ENCODE measurements at places on chromosomes 4 and X.

DNA sequence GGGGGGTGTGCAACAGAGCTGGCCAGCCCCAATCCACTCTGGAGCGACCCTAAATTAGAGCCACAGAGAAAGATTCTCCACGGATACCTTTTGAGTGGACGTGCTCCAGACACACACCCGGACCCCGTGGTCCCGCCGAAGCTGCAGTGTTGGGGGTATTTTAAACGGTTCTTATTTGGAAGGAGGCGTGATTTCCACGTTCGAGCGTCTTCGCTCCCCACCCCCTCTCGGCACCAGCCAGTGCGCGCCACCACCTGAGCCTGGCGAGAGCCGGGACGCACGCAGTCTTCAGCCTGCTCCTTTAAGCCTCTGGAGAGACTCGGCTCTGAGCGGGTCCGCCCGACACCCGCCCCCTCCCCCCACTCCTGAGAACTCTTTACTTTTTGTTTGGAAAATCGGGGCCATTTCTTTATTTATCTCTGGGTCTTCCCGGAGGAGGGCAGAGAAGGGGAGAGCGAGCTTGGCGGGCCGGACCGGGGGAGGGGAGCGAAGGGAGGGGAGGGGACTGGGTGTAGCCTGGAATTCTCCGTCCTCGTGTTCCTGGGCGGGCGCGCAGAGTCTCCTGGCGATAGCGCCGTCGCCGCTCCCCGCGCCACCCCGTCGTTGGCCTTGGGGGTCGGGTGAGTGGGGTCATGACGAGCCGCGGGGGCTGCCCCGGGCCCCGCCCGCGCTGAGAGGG is 668 bp upstream of the PTCHD1 start:
- no peak for DNase-seq

GRCh38 chrX:24285082-24285481 is 28.8 kb downstream of the SUPT20HL2 start:
- DNase-seq = no peak

GRCh38 chr4:10050261-10050661 is 29.0 kb upstream of the SLC2A9 start:
- no peak for DNase-seq

DNA sequence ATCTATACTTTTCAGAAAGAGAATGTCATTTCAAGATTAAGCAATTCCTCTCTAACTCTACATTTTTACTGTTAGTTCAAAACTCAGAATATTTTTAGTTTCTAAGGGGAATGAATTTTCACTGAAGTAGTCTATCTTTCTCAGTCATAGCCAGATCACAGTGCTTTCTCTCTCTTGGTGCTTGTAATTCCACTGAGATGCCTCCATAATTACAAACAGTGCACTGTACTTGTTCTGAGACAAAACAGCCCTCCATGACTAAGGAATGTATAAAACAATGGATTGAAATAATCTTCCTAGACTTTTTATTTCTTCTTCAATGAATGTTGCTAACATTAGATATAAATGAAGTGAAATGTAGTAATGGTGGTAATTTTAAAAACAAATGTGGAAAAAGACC is 603.2 kb upstream of the FAM241A start:
- no peak for DNase-seq

- DNase-seq = no peak
Observed at GRCh38 chrX:17527922-17528321, 152.9 kb downstream of the NHS start.

GRCh38 chr4:108535757-108536156 is 84.6 kb upstream of the RPL34 start:
- DNase-seq = no peak

DNA sequence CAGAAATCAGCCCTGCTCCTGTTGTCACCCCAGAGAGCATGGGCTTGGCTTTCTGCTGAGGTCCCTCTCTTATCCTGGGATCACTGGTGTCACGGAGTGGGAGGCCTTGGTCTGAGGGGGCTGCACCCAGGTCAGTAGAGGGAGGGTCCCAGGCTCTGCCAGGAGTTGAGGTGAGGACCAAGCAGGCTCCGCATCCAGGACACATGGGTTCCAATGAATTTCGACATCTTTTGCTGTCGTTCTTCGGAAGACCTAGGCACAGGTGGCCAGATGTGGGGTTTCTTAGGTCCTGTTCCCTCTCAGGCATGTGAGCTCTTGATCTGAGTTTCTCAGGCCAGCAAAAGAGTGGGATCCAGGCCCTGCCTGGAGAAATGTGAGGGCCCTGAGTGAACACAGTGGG is 10.0 kb downstream of the MAGEA4 start:
- DNase-seq = no peak

- DNase-seq = no peak
Observed at GRCh38 chr4:126727461-126727860, 905.3 kb upstream of the INTU start.

- no peak for DNase-seq
Observed at GRCh38 chrX:104137496-104137895, 19.3 kb downstream of the SLC25A53 start.

DNA sequence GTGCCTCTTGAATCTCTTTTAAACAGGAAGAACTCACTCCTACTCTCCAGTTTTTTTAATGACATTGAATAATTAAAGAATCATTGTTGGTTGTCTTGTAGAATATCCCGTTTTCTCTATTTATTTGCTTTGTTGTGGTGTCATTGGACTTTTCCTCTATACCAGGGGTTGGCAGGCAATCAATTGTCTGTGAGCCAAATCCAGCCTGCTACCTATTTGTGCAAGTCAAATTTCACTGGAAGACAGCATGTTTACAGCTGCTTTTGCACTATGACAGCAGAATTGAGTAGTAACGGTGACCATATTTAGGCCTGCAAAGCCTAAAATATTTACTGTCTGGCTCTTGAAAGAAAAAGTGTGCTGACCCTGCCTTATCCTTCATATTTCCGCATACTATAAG is 34.8 kb downstream of the POLA1 start:
- DNase-seq = no peak

DNA sequence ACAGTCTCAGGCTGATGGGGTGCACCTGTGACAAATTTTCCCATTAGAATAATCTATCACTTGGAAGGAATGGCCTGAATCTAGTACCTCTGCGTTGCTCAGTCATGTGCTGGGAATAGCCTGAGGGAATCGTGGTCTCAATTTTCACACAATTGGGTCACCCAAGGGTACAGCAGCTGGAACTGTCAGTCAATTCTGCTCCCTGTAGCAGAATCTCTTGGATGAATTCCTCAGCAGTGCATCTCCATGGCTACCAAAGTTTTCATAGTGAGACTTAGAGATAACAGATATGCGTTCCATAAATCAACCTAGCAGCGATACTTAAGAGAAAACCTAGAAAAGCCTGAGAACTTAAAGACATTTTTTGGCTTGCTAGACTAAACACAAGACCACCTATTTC is 288.7 kb upstream of the CTSO start:
- no peak for DNase-seq

DNA sequence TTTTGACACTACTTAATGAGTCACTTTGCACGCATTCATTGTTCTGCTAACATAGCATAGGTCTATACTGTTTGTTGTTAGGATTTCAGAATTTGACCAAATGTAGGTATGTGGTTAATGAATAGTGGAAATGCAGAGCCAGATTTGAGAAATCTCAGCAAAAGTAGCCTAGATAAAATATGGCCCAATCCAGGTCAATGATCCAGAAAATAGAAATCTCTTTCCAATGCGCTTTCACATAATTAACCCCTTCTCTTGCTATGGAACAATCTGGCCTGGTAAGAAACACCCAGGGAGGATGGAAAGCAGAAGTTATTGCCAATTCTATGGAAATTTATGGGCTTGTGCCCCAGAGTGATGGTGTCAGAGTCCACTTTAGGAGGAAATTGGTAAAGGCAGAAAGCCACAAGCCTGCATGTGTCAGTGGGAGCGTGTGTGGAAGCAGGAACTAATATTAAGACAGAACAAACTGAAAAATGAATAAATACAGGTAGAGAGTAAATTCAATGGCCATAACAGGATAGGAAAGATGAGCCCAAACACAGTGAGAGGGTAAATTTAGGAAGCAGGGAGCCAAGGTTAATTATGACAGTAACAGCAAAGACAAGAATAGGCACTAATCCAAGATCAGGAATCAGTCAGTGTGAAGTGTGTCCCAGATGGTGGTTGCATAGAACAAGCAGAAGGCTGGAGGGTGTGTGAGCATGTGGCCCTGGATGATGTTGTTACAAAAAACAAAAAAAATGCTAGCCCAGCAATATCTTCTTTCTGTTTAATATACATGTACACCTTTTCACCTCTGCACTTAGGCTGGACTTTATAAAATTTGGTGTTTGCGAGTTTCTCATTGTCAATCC is 102.9 kb downstream of the SYTL5 start:
- DNase-seq = no peak

DNA sequence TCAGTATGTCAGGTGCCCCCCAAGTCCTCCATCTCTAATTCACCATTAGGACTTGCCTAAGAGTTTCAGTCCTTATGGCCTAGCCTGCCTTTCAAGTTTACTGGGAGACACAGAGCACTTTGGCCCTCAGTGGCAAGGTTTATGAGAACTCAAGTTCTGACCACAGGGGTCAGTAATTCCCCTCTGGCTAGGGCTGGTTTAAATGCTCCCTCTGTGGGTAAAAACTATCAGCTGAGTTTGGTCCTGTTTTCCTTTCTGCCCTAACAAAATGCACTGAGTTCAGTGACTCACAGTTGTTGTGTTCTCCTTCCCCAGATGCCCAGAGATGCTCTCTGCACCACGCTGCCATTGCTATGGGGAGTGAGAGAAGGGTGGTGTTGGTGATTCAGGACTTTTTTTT is 163.2 kb downstream of the RELL1 start:
- no peak for DNase-seq

GRCh38 chr4:78512357-78512920 is 39.1 kb upstream of the ANXA3 start:
- DNase-seq = no peak

DNA sequence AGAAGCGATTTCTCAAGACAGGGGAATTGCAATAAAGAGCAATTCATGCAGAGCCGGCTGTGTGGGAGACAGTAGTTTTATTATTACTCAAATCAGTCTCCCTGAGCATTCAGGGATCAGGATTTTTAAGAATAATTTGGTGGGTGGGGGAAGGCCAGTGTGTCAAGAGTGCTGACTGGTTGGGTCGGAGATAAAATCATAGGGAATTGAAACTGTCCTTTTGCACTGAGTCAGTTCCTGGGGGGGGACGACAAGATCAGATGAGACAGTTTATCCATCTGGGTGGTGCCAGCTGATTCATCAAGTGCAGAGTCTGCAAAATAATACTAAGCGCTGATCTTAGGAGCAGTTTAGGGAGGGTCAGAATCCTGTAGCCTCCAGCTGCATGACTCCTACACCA is 502.4 kb downstream of the NLGN4X start:
- no peak for DNase-seq

DNA sequence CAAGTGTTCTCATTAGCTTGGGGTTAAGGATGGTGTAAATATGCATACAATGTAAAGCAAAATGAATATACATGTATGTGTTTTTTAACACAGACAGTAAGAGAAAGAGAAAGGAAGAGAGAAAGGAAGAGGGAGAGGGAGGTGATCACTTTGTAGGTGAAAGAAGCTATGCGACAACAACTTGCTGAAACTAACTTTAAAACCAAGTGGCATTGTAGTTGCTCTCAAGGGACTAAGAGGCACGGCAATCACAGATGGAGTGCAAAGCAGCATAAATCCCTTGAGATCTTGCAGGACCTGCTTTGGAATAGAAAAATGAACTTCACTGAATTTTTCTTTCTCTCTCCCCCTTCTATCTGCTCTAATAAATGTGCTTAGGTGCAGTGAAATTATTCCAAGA is 1665.0 kb upstream of the TENM3 start:
- DNase-seq = no peak

DNA sequence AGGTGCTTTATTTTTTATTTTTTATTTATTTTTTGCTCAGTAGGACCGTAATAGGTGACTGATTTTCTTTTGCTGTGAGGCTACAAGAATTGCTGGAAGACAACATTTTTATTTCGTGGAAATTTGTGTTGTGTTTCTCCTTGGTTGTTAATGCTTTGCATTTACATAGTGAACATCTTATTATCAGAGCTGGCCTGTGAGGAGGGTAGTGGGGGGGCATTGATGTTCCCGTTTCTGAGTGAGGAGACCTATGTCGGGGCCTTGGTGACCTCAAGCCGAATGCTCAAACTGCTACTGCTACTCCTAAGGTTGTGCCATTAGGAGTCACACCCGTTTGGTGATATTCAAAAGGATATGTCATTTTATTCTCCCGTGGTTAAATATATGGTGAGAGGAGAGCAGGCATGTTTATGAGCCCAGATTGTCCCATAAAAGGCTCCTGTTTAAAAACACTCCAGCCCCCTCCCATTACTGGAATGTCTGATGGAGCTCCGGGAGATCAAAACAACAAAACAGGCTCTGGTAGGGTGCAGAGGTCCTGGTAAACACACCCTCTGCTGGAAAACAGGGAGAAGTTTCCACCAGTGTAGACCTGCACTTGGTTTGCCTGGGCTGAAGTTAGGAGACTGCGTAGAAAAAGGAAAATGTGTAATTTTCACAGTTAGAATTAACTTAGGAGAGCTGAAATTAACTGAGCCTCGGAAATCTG is 5.6 kb downstream of the PDGFRA start:
- DNase-seq = no peak

DNA sequence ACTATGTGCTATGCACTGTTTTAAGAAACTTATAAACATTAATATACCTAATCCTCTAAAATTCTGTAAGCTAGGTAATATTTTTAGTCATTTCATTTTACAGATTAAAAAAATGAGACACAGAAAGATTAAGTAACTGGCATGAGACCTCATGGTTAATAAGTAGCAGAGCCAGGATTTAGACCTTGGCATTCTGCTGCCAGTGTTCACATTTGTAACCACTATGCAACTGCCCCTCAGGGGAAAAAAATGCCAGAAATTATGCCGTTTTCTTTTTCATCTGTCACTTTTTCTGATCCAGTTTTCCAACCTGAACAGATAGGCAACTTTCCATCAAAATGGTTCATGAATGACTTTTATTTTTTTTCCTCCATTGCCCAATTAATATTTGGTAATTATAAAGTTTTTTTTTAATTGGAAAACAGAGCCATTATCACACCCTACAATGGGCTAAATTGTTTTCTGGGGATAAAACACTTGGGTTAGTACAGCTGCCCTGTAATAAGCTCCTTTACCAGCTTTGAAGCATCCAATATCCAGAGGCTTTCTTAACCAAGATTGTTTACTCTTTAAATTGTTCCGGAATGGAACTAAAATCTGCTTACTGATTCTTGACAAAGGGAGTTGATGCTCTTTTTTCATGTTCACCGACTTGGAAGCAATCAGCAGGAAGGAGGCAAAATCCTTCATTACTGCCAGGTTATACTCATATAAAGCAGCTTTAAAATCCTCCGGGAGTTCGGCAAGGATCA is 56.4 kb upstream of the DDX60 start:
- DNase-seq = no peak

DNA sequence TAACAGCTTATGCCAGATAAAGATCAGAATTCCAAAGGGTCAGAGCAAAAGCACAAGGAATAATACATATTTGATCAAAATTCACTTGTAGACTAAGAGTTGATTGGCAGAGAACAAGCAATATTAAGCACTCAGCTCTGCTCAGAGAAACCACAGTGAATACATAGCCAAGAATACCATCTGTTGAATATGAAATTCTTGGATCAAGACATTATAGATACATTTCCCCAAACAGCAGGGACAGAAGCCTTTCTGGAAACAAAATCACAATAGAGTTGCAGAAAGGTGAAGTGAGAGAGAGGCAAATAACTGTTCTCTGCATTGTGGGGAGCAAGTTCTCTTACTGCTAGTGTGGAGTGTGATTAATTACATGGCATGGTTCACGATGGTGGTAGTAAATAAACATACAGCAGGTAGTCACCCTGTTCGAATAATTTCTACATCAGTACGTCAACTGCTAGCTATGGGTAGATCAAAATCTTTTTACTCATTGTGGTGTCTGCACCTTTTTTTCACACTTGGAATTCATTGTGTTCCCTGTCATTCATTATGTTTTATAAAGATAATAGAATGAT is 366.7 kb downstream of the PCDH7 start:
- no peak for DNase-seq
